ENCODE measurements at places on chromosomes 6 and 20.

GRCh38 chr20:57457243-57458095 is 66.3 kb downstream of the RBM38 start:
- no peak for DNase-seq

GRCh38 chr6:6320901-6321300 is 439 bp upstream of the F13A1 start:
- DNase-seq = peak; percentile 55

DNA sequence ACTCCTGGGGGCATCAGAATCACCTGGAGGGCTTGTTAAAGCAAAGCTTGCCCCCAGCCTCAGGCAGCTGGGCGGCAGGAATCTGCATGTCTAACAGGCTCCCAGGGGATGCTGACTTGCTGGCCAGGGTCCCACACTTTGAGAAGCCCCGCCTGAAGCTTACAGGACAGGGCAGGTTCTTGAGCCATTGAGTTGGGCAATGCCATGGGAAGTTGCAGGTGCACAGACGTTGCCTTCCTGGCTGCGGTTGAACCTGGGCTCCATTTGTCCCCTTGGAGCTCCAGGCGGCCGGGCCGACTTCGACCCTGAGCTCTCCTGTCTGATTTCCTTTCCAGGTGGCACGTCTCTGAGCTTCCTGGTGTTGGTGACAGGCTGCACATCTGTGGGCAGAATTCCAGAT is 46.8 kb downstream of the SYNJ2 start:
- no peak for DNase-seq

DNA sequence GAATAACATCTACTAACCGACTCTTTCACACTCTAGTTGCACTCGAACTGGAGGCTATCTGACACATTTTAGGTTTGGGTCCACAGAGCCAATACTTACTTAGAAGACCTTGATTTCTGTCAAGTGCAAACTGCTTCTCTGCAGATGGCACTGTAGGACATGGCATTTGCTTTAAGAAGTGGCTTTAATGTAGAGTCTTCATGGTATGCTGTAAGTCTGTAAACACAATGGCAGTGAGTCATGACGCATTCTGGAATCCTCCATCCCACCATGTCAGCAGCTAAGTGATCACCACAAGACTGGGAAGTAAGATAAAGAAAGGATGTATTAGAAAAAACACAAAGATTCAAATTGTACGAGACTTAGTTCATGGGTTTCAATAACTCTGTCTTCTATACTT is 377.0 kb upstream of the NOX3 start:
- DNase-seq = peak; percentile 50

DNA sequence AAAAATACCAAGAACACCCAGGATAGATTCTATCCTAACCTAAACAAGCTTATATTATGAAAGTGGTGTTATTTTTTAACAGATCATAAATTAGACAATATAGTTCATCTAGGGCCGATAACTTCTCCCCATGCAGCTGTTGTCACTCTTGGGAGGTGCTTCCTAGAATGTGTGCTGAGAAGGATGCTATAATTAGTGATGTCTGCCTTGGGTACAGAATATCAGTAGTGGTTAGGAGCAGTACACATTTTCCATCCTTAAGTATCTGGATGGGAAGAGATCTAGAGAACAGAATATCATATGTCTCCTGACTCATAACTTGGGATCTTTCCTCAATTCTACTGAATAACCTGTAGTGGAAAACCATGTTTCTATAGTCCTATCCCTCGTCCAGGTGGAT is 214.5 kb downstream of the BCKDHB start:
- DNase-seq = no peak

- peak; percentile 76 for DNase-seq
Observed at GRCh38 chr20:17910828-17911294, 57.7 kb downstream of the SNX5 start.

GRCh38 chr6:39082310-39082709 is 32.7 kb downstream of the SAYSD1 start:
- no peak for DNase-seq

DNA sequence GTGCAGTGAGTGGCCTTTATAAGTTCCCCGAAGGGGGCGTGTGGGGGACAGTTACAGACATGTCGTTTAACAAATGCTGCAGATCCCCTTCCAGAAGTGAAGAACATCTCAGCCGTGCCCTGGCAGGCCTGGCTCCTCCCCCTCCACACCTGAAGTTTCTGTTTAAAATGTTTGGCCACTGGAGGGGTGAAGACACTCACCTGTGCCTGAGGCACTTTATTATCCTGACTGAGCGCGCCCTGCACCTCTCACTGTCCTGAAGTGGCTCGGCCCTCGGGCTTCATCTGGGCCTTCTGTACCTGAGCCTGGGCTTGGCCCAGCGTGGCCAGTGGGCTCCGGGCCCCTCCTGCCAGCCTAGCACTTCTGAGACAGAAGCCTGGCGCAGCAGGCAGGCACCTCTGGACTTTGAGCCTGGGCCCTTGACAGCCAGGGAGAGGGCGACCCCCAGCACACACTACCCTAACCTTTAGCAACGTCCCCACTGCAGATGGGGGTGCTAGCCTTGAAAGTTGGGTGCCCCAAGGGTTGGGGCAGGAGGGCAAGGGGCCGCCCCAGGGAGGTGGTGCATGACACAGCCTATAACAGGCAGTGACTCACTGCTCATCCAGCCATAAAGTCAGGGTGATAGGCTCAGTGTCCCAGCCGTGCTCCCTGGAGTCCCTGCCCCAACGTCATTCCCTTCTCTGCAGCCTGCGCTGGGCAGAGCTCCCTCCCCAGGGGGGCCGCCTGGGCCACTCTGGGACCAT is 13.6 kb upstream of the GATA5 start:
- DNase-seq = peak; percentile 81
